Activated CD4-positive, CD25-positive, alpha-beta regulatory T cell treated with anti-CD3 and anti-CD28 coated beads, Interleukin-2, amount 50 U/mL, for 24 hours (primary cell): ENCODE measurements at places on chromosomes 7 and 10.

DNA sequence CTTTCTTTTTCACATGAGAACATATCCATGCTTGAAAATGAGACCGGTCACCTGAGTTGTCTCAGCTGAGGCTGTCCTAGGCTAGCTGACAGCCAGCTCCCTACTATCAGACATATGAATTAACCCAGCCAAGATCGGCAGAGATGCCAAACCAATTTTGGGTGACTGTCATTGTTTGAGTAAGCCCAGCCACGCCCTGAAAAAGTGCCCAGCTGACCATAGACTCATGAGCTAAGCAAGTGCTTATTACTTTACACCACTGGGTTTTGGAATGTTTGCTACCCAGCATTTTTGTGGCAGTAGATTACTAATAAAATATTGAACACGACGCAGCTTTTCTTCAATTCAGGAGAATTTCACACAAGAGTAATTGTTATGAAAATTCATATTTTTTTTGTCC lies 265.2 kb upstream of the LYZL1 start:
- ATAC-seq = no peak

DNA sequence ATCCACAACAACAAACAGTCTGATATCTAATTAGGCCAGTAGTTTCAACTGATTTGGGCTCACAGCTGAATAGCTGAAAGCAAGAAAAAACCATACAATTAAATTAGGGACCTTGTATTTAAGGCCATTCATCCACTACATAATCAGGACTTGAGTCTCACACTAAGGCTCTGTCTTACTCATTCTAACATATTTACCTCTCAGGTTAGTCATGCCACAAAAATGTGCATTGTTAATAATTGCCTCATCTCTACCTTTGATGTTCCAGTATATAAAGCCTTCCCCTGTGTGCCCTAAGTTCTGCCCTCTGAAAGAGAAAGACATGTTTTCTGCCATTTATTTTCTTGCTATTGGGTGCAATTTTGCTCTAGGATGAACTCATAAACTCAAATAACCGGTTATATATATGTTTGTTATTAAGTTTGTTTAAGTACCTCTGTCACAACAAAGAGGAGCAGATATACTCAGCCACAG lies 5.3 kb upstream of the C1GALT1 start:
- ATAC-seq = peak; percentile 34

- ATAC-seq = no peak
Measured at GRCh38 chr7:148834605-148835004, 49.5 kb downstream of the EZH2 start.

DNA sequence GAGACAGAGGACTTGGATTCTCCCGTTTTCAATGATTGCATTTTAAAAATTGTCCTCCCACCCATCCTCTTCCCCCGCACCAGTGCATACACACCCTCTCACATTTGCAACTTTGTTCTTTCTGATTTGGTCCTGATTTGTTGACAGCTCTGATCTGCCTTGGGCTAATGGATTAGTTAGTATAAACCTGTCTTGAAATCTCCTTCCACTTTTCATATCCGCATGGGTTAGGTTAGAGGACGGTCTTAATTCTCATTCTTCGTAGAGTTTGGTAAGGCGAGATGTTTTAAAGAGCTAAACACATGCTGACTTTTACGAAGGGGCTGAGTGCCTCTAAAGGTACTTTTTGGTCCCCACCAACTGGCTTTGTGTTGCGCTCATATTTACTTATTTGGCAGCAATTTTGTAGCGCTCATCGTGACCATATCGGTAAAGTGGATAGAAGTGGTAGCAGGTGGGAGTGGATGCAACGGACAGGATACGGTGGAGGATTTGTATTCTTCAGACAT lies 1.1 kb downstream of the AHR start:
- peak; percentile 2 for ATAC-seq

DNA sequence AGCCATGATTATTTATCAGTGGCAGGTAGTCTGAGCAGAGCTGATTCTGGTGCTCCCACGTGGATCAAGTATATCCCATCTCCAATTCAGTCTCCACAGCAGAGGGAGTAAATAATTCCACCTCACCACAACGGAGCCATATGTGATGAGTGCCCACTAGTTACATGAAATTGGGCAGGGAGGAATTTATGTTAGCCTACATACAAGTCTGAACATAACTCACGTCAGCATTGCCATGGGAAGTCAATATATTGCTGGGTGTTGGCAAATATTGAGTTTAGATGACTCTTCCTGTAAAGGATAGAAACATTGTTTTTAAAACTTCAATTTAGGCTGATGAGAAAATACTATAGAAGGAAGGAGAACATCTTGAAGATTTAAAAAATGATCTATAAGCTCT lies 269.0 kb upstream of the BMPER start:
- ATAC-seq = no peak

DNA sequence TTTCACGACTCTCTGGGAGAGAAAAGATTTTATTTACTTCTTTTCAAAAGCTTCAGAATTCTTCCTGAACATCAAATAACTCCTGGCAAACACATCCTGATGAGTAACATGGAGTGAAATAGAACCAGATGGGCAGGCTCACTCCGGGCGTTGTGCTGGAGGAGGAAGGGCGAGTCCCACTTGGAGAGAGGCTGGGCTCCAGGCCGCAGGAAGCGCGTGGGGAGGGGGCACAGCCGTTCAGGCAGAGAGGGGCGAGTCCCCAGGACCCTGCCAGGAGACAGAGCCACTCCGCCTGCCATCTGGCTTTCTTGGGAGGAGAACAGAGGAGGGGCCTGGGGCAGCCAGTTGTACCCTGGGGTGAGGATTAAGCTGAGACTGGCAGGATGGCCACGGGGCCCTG lies 265.9 kb upstream of the ZMIZ1 start:
- no peak for ATAC-seq

- peak; percentile 60 for ATAC-seq
Measured at GRCh38 chr10:89206402-89207180, 526 bp downstream of the CH25H start.

GRCh38 chr10:47374611-47375536 lies 9.2 kb downstream of the ZNF488 start:
- ATAC-seq = no peak

- no peak for ATAC-seq
Measured at GRCh38 chr7:7889791-7890568, 78.6 kb upstream of the GLCCI1 start.

- no peak for ATAC-seq
Measured at GRCh38 chr7:51059504-51060142, 257.0 kb downstream of the COBL start.

DNA sequence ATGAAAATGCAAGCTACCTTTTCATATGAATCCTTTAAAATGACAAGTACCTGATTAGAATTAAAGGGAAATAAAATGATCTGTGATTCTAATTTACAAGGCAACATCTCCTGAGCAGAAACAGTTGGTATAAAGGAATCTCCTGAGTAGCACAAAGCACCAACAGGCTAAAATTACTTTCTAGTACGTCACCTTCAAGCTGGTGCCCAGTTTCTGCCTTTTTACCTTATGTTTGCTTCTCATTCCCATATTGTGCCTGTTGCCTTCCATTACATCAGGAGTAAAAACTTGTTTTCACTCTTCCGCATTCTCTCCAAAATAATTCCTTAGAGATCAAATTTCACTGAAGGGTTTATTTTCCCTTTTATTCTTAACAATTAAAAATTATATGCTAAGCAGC lies 587.1 kb upstream of the KCND2 start:
- no peak for ATAC-seq

- ATAC-seq = no peak
Measured at GRCh38 chr7:56097700-56098099, 4.9 kb upstream of the PHKG1 start.

- peak; percentile 61 for ATAC-seq
Measured at GRCh38 chr10:124231168-124232155, 138.1 kb upstream of the CHST15 start.

GRCh38 chr7:44441079-44441478 lies 49.4 kb downstream of the NUDCD3 start:
- no peak for ATAC-seq

- no peak for ATAC-seq
Measured at GRCh38 chr7:51352174-51353100, 35.8 kb upstream of the COBL start.

- ATAC-seq = no peak
Measured at GRCh38 chr10:75253281-75254220, 17.8 kb upstream of the COMTD1 start.

DNA sequence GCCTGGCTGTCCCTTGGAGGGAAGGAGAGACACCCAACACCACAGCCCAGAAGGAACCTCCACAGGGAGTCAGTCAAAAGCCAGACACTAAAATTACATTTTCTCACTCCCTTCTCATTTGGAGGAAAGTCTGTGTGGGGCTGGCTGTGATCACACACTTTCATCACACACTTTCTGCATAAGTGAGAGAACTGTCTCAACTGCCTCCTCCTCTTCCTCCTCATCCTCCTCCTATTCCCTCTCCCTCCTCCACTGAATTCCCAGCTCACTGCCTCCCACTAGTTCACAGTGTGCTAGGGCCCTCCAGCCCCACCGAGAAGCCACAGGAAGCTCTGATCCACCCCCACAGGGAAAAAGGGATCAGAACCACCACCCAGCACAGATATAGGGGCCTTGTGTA lies 91.6 kb downstream of the KCNMA1 start:
- ATAC-seq = no peak

GRCh38 chr7:144454256-144455039 lies 51.0 kb upstream of the NOBOX start:
- no peak for ATAC-seq

GRCh38 chr10:87818505-87819288 lies 671 bp upstream of the ATAD1 start:
- ATAC-seq = peak; percentile 69

GRCh38 chr7:1103009-1103788 lies 15.3 kb downstream of the GPER1 start:
- peak; percentile 48 for ATAC-seq

DNA sequence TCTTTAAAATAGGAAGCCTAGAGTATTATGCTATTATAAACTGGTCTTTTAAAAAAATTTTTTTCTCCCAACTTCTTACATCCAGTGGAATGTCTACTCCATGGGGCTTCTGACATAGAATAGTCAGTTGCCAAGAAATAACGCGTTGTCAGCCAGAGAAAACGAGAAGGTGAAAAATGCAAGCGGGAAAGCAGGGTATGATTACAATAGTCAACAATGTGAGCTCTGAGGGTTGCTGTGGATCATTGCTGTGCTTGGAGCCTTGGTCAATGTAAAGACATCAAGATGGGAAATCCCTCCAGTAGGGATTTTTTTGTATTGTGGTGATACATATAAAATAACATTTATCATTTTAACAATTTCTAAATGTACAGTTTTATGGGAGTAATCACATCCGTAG lies 27.6 kb upstream of the PLPP4 start:
- no peak for ATAC-seq

GRCh38 chr7:83695128-83695960 lies 46.4 kb upstream of the SEMA3E start:
- no peak for ATAC-seq

GRCh38 chr7:127858915-127859189 lies 172.4 kb downstream of the LRRC4 start:
- ATAC-seq = no peak

DNA sequence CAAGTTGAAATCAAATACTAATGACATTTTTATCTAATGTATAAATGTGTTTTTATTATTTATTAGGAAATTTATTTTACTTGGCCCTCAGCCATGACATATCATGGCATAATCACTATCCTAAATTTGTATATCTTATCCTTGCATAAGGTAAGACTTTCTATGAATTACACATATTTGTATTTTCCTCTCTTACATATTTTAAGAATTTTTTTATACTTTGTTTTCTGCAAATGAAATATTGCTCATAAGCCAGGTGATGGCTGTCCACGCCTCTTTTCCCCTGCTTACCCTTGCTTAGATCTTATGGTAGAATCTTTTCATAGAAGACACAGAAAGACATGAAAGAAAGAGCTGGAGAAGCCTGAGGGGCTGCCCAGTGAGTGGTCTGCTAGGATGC lies 48.2 kb downstream of the IKZF1 start:
- ATAC-seq = no peak

DNA sequence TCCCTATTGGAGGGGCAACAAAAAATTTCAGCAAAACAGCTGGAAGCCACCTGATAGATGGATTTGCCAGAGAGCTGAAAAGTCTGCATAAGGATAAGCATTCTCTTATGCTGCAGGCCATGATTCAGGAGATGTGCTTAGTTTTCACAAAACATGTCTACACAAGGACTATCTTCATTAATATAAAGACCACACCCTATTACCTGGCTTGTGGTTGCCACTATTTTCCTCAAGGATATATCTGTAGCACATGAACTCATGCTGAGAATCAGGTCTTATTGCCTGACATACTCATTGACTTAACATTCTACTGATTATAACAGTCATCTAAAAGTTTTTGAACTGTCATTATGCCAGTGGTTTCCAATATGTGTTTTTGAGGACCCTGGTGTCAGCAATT lies 7.1 kb upstream of the COL17A1 start:
- ATAC-seq = no peak

GRCh38 chr10:25818751-25819150 lies 115.3 kb upstream of the MYO3A start:
- ATAC-seq = no peak

GRCh38 chr10:3685384-3685783 lies 99.6 kb downstream of the KLF6 start:
- no peak for ATAC-seq

DNA sequence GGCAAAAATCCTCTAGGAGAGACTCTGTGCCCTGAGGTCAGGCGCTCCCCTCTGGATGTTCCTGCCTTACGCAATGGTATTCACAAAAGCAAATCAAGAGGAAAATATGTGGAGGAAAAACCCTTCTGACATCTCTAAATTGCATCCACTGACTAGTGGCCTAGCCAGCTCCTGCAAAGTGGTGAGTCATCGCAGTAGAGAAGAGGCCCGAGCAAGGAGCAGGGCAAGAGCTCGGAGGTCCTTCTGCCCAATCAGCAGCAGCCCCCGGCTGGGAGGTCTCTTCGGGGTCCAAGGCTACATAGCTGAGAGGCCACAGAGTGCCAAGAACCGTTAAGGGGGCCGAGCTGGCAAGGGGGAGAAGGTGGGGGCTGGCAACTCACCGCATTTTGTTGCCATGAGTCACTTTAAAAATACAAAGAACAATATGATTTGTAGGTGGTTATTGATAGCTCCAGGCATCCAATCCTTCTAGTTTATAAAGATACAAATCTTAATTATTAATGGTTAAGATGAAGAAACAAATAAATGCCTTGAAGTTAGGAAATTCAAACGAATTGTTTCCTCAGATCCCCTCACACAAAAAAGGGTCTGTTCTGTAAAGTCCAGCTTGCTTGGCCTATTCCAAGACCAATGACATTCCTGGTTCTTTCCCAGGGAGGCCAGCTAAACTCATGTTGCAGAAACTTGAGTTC lies 161.6 kb downstream of the PKD1L1 start:
- no peak for ATAC-seq

GRCh38 chr7:4202954-4203353 lies 479.1 kb upstream of the FOXK1 start:
- no peak for ATAC-seq
